ENCODE measurements at places on chromosomes 1 and 21.

DNA sequence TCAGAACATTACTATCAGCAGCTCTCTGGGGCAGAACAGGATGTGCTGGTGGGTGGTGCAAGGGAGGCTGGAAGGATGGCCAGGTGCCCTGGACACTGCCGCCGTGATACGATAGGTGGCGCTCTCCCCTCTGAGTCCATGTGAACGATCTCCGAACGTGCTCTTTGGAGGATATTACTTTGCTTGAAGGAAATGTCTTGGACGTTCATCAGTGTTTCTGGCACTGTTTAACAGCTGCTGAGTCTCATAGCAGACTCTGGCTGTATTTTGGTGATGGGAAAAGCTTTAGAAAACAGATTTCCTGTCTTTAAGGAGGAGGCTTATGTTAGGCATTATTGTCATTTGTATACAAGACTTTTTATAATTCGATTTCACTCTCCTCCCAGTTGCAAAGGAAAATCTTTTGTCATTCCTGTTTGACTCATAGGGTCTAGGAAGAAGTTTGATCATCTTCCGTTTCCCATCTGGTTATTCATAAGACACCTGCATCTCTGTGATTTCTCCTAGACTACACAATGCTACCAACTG lies 386.2 kb upstream of the ADGRL2 start:
- DNase-seq: peak; percentile 85

GRCh38 chr1:246324711-246325110 lies 182.4 kb downstream of the SMYD3 start:
- DNase-seq: no peak

DNA sequence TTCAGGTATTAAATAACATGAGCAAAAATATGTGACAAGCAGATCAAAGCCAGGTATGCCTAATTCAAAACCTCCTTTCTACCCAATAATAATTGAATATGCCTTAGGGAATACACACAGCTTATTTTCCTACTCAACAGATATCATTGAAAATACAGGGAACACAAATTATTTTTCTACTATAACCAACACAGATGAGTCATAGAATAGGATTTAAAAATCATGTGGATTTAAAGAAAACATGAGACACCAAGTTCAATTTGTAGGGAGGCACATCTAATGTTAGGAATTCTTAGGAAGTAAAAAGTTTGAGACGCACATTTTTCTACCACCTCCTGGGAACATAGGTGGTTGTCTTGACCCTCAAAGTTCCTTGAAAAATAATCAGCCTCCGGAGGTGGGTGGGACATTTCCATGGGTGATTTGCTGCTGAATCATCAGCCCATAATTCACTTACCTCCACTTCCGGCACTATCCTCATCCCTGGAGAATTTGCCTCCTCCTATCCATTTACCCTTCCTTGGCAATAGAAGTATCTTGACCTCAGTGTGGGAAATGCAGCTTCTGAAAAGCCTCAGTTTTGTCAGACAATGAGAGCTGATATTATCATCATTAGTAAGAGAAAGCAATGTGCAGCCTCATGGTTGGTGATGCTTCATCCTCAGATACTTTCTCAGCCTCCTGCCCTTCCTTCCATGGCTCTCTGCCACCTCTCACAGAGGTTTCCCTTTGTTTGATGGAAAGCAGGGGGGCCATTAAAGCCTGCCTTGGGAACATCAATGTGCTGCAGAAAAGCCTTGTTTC lies 33.5 kb upstream of the RGS4 start:
- no peak for DNase-seq

GRCh38 chr1:9823943-9824701 lies at the start of gene CLSTN1:
TSS of gene CLSTN1 (minus strand) at chr1:9823965. CDS start at chr1:9823733, 232 bp downstream.
- peak; percentile 91 for DNase-seq

- DNase-seq: no peak
Observed at GRCh38 chr1:17569200-17570139, 30.0 kb downstream of the ARHGEF10L start.

DNA sequence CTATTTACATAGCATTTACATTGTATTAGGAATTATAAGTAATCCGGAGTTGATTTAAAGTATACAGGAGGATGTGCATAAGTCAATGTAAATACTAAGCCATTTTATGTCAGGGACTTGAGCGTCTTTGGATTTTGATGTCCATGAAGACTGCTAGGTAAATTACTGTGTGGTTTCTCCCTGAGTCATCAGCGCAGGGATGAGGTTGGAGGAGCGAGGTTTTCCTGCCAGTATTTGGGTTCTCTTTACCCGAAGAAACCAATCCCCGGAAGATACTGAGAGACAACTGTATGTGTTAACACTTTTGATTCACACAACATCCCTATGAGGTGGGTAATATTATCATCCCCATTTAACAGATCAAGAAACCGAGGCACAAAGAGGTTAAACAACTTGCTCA lies 29.3 kb downstream of the BATF3 start:
- no peak for DNase-seq

DNA sequence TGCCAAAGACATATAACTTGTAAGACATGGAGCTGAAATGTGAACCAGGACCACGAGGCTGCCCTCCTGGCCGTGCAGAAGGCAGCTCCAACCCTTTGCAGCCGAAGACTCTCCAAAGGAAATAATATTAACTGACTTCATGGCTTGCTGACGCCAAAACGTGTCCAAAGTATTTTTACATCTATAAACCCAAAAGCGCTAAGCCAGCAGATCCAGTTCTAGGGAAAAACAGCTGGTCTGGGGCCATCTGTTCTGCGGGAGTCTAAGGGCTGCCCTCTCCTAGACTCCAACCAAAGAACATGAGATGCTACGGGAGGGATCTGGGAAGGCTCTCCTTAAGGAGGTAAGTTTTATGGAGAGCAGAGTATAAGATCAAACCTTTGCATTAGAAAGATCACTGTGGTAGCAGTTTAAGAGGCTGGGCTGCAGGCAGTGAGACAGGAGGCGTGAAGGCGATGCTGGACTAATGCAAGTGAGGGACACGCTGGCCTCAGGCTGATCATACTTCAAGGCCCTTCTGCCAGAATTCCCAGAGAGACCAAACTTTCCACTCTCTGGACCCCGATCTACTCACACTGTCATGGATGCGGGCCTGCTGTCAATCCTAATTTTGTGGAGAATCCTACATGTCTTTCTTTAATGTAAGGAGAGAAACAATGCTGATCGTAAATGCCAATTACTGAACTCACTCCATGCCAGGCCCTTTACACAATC lies 1.2 kb downstream of the TMEM53 start:
- no peak for DNase-seq

DNA sequence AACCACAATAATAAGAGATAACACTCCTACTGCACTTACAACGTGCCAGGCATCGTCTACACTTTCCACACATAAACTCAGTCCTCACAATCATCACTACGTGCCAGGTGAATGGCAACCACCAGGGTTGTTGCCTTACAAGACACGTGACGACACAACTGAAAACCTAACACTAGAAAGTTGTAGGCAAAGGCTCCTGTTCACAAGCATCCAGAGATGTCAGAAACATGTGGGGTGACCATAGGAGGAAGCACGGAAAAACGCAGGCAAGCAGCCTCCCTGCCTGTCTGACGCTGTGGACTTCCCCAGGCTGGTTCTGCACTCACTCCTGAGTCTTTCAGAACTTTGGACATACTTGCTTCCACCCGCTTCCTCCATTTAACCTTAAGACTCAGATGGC lies 7.0 kb downstream of the CAPZB start:
- DNase-seq: no peak

- no peak for DNase-seq
Observed at GRCh38 chr1:96565546-96565945, 156.0 kb upstream of the PTBP2 start.

DNA sequence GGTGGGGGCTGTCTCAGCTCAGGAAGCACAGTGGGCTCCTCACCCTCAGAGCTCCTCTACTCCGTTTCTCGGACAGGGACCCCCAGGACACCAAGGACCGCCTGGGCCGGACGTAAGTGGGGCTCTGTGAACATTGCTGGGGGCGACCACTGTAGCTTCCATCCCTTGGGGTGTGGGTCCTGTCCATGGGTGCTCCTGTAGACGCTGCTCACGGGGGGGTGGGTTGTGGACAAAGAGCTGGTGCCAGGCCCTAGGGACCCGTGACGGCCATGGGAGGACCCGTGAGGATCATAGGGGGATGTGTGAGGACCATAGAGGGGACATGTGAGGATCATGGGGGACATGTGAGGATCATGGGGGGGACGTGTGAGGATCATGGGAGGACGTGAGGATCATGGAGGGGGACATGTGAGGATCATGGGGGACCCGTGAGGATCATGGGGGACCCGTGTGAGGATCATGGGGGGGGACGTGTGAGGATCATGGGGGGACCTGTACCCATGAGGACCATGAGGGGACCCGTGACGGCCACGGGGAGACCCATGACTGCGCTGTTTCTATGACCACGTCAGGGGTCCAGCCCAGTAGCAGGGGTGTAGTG lies 18.1 kb downstream of the COL6A1 start:
- no peak for DNase-seq

DNA sequence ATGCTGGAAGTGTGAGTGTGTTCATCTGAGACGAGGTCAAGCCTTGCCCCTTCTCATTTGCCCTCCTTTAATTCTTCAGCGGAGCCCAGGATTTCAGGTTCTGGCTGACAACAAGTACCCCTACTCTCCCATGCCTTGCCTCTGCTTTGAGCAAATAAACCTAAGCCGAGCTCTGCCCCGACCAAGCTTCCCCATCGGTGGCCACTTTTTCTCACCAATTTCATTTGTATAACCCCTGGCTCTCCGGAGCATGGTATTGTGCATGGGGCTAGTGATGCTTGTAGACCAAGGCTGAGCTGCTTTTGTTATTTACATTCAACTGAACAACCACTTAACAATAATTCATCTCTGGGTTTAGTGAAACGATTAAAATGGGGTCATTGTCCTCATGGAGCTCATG lies 100.2 kb upstream of the RAB3GAP2 start:
- DNase-seq: no peak

- no peak for DNase-seq
Observed at GRCh38 chr1:213138892-213139291, 87.9 kb downstream of the RPS6KC1 start.

DNA sequence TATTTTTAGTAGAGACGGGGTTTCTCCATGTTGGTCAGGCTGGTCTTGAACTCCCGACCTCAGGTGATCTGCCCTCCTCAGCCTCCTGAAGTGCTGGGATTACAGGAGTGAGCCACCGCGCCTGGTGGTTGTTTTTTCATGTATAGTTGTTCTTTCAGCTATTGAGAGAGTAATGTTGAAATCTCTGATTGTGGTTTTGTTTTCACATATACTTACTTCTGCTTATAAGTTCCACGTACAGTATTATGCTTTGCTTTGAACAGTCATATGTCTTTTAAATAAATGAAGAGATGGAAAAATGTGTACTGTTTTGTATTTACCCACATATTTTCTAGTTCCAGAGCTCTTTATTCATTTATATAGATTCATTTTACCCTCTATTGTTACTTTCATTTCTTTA lies 44.5 kb downstream of the MARK1 start:
- no peak for DNase-seq

GRCh38 chr21:23876925-23877558 lies 1730.2 kb downstream of the MRPL39 start:
- DNase-seq: no peak

GRCh38 chr1:173297798-173298391 lies 90.8 kb upstream of the TNFSF4 start:
- DNase-seq: no peak

- DNase-seq: no peak
Observed at GRCh38 chr21:41906770-41907169, 27.6 kb upstream of the PRDM15 start.

GRCh38 chr1:98256700-98257099 lies 335.9 kb upstream of the DPYD start:
- no peak for DNase-seq

DNA sequence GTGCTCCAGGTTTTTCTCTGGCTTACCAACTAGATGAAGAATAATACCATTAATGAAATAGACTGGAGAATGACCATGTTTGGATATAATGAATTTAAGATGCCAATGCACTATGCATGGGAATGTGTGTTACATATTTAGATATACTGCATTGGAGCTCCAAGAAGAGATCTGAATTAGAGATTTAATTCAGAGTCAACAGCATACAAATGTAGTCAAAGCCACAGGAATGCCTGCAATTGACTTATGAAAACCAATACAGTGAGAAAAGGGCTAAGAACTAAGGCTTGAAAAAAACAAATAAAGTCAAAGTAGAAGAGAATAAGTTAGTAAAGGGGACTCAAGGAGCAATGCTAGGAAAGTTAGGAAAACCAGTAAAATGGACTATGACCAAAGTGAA lies 59.1 kb downstream of the USP24 start:
- no peak for DNase-seq

DNA sequence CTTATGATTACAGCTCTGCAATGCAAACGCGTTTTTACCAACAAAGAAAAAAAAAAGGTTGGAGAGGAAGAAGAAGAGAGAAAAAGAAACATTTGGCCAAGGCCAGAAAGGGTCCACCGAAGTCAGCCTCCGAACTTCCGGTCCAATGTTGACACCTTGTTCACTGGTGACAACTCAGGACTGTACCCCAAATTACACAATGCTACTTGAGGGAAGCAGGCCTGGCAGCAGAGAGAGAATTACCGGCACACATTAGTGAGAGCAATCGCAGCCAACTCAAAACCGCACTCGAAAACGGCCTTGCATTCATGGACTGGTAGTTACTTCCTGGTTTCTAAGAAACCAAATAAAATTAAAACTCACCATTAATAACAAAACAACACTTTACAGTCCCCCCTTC lies 652.5 kb downstream of the KIF26B start:
- no peak for DNase-seq
